CD4-positive, alpha-beta memory T cell (primary cell): ENCODE measurements at places on chromosomes 16 and 17.

DNA sequence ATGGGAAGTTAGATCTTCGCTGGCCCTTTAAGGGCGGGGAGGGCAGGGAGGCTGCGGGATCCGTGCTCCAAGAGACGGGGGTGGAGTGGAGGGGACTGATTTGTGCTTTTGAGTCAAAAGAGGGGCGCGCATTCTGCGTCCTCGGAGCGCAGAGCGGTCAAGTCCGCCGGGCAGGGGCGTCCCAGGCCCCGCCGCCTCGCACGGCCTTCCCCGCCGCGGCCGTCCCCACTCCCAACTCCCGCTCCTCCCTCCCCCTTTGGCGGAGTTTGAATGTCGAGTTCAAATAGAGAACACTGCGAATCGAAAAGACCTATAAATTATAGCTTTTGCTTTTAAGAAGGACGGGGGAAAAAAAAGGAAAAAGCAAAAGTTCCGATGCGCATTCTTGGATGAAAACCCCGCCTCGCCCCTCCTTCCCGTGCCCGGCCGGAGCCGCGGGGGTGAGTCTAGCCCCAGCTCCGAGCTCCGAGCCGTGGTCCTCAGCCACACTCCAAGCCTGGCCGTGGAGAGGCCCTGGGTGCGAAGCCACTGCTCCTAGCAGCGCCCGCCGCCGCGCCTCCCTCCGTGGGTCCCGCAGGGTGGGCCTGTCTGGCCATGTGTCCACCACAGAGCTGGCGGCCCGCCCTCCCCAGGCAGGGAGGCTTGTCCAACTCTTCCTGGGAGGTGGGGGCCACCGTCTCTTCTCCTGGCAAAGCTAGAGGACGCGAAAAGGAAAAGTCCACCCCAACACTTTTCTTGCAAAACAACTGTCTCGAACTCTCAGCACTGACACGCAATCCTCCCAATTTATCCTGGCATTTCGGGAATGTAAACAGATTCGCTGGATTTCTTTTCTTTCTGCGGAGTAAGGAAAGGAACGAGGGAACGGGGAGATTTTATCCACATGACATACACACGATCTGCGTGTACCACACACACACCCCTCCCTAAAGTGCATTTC is 3.6 kb downstream of the CBX8 start:
- no peak for DNase-seq

- DNase-seq: no peak
These were observed 1226.0 kb downstream of the CDH8 start for GRCh38 chr16:60810250-60810649.

DNA sequence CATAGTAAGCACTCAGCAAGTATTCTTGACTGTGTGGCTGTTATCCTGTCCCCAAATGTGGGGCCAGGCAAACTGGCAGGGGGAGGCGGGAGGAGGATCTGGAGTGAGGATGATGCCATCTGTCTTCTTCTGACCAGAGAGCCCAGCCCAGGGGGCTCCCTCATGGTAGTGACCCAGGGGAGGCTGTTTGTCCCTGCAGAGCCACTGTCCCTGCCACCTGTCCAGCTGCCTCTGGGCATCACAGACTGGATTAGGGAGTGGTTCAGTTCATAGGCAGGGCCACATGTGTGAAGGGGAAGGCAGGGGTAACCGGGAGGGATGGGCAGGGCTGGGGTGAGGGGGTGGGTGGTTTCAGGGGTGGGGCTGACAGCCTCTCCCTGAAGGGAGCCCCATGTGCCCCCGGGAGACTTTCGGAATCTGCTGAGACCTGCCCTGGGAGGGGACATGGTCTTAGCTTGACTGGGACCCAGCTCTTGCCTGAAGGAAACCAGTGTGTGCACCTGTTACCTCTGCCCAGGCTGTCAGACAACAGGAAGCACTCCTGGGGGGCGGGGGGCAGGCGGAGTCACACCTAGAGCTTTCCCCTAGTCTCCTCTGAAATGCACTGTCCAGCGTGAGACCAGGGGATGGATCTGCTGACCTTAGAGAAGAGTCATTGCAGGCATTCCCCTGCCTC is 15.2 kb downstream of the ARHGAP23 start:
- DNase-seq: no peak

DNA sequence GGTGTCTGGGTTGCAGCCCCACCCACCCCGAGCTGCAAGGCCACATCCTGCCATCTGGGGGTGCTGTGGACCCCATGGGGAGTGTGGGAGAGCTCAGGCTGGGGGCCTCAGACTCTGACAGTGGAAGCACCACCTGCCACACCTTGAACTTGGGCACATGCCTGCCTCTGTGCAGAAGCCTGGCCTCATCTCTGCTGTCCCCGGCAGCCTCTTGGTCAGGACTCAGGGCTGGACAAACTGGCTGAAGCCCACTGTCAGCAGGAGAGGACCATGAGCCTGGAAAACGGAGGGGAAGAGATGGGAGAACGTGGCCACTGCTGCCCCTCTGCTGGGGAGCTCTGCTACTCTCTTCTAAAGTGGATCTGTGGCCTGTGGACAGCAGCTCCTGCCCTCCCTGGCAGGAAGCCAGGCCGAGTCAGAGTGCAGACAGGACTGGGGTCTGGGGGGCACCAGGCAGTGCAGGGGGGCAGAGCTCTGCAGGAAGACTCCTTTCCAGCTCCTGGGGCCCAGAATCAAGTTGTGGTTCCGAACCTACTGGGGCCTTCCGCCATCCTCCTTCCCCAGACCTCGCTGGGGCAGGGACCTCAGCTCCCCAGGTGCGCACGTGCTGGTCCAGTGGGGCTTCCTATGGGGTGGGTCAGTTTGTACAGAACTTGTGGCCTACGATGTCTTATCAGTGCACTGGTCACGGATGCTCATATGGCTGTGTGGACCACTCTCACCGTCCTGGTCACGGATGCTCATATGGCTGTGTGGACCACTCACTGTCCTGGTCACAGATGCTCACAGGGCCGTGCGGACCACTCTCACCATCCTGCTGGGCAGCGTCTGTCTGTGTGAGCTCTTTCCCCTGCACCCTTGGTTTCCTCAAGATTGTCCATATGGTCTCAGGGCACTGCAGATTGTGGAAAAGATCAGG is 207.7 kb downstream of the LAT start:
- DNase-seq: no peak

GRCh38 chr16:70786020-70786755 is 14.8 kb downstream of the VAC14 start:
- no peak for DNase-seq

GRCh38 chr16:81652798-81653505 is 126.1 kb upstream of the PLCG2 start:
- no peak for DNase-seq

DNA sequence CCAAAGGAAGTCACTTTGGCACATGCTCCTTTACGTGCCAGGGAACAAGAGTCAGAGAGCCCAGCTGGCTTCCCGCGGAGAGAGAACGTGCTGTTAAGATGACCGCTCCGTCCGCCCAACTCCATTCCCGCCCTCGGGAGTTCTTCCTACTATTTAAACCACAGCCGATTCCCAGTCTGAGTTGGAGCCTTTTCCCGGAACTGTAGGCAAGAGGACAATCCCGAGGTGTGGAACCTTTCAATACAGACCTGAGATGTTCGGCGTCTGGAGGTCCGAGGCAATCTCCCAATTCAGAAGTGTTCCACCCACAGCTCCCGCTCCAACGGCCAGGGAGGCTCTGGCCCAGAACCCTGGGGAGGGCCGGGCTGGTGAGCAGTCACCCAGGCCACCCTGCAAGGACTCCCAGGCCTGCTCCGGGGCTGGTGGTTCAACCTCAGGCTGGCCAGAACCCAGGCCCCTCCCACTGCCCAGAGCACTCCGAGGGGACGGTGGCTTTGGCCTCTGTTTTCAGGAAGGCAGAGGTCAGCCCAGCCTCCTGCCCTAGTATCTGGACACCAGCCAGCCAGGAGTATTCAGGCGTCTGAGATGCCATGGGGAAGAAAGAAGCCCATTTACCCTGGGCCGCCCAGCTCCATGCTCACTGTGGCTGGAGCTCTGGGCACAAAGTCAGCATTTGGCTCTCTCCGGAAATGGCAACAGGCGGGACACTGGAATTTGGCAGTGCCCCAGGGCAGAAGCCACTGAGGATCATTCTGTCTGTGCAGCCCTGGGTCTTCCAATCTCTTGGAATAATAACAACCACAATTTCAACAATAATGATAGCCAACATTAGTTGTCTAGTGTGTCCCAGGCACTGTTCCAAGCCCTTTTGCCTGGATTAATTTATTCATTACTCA is 21.4 kb downstream of the EMP2 start:
- no peak for DNase-seq

DNA sequence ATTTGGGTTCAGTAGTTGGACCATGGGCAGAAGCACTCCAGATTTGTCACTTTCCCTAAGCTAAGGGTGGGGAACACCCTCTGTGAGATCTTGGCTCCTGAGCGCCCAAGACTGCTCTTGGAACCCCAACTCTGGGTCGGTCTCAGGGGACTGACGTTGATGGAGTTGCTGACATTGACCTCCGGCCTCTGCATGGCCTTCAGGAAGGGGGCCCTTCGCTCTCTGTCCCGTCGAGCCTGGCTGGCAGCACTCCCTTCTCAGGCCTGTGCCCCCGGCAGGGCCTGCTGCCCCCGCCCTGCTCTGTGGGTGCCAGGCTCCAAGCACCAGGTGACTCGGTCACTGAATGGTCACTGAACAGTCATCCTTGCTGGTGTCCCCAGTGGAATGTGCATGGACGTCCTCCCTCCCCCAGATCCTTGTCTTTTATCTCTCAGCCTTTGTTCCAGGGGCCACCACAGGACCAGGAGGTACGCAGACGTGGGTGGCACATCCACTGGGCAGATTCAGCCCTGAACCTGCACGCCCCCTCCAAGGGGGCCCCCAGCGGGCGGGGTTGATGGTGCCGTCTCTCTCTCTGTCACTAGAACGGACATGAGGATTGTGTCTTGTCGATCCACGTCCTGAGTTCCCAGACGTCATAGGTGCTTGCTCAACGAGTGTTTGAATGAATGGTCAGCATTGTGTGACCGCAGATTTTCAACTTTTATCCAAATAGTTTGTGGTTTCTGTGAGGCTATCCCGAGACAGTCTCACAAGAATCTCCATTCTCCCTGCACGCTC is 314.5 kb downstream of the SEC14L1 start:
- DNase-seq: no peak

DNA sequence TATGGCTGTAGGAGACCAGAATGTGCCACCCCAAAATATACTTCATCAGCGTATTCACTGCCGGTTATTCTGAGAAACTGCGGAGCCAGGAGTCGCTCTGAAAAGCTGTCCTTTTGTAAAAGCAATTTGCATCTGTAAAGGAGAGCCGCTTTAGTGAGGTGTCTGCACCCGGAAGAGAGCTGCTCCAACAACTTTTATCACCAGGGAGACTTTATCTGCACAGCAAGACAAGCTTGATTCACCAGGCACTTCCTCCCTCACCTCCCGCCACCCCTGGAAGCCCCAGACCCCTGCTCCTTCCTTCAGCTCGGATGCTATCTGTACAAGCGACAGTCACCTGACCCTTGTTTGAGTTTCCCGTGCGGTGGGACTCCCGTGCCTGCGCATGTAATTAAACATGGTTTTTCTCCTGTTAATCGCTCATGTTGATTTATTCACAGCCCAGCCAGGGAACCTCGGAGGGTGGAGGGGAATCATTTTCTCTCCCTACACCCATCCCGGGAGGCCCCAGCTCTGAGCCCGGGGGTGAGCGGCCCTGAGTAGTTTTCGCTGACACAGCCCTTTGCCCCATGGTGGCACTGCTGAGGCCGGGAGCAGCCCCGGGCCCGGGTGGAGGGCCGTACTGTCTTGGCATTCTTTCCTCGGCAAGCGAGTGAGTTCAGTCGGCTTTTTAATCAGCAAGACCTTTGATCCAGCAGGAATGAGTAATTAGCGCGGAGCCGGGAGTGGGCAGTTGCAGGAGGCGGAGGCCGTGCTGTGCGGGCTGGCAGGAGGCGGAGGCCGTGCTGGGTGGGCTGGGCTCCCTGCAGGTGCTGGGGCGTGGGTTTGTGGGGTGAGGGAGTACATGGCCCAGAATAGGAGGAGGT is 222.7 kb upstream of the CIBAR2 start:
- no peak for DNase-seq

GRCh38 chr16:75326333-75326732 is 74.9 kb upstream of the BCAR1 start:
- no peak for DNase-seq

DNA sequence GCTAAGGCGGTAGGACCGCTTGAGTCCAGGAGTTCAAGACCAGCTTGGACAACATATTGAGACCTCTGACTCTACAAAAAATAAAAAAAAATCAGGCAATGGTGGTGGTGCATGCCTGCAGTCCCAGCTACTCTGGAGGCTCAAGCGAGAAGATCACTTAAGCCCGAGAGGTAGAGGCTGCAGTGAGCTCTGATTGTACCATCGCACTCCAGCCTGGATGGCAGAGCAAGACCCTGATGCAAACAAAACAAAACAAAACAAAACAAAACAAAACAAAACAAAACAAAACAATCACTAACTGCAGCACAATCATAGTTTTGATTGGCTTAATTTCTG is 2.5 kb upstream of the BANP start:
- no peak for DNase-seq

DNA sequence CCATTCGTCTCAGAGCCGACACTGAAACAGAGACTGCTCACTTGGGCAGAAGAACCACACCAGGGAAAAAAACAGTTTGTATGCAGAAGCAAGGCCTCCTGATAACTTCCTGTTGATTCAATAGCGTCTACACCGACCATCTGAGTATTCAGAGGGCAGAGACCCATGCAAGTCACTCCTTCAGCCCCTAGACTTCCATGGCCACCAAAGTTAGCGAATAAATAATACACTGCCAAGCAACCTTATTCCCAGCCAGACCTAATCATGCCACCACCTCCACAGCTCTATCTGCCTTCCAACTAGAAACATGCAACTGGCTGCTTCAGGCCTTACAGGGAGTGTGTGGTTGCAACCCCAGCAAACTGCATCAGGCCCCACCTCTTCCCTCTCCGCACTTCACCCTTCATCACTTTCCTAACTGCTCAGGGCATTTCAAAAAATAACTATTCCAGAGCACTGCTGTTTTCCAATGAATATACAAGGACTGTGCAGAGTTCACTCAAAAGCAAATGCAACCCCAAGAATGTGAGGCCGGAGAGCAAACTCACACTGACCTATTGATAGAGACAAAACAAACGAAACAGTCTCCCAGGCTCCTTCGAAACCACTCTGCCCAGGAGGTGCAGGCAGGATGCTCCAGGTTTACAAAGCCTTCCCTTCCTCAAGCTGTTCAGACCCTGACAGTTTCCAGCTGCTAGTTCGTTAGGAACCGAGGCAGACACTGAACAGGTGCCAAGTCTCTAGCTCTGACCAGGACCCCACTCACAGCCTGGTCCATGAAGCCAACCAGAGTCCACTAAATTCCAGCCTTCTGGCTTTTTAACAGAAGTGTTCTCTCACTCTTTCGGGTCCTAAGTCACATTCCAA is 3.6 kb downstream of the USP7 start:
- DNase-seq: peak; percentile 44

- peak; percentile 40 for DNase-seq
These were observed 20.9 kb upstream of the CLEC18A start for GRCh38 chr16:69930117-69930776.

- DNase-seq: no peak
These were observed 2.0 kb upstream of the TOP2A start for GRCh38 chr17:40419559-40420331.

DNA sequence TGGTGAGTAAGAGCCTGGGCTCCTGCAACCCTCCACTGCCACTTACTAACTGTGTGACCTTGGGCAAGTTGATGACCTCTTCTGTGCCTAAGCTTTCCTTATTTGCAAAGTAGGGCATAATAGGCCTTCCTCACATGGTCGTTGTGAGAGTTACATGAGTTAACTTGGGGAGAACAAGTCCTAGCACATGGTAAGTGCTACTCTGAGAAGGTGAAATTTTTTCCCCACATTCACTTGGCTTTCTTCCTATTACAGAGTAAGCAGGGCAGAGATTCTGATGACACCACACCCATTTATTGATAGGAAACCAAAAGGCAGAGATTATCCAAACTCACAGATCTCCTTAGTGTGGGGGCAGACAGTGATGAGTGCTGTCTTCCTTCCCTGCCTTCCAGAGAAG is 1.6 kb downstream of the KCNH4 start:
- DNase-seq: no peak

GRCh38 chr17:51668155-51668962 is 408.0 kb downstream of the UTP18 start:
- DNase-seq: no peak
